T-helper 1 cell (primary cell): ENCODE measurements at places on chromosomes 3 and 15.

- no peak for DNase-seq
Observed at GRCh38 chr3:101548527-101549105, 13.1 kb upstream of the TRMT10C start.

DNA sequence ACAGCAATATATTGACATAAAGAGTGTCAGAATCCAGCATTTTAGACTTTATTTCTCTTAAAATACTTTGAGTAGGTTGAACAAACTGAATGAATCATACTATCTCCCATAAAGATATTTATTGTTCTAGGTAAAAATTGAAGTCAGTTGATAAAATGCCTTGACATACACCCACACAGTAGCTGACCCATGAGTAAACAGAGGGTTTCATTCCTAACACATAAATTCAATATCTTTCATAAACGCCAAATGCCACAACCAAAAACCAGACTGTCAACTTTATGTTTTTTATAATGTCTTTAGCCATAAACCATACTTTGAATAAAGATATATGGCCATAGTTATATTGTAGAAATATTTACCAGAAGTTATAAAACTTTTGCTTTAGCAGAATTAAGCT, 742.4 kb downstream of the NAALADL2 start:
- no peak for DNase-seq

DNA sequence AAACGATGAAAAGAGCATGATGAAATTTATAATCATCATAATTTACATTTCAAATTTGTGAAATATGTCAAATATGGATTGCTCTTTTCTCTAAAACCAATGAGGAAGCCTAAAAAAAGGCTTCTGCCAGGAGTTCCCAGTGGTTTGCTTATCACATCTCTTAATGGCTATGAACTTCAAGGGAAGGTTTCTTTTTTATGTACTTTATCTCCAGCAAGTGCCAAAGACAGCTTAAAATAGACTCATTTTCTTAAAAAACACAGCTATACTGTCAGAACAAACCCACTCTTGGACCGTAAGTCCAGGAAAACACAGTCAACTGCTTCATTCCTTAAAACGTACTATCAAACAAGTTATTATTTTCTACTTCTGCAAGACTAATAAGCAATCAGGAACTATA, 80.2 kb downstream of the DLG1 start:
- no peak for DNase-seq

DNA sequence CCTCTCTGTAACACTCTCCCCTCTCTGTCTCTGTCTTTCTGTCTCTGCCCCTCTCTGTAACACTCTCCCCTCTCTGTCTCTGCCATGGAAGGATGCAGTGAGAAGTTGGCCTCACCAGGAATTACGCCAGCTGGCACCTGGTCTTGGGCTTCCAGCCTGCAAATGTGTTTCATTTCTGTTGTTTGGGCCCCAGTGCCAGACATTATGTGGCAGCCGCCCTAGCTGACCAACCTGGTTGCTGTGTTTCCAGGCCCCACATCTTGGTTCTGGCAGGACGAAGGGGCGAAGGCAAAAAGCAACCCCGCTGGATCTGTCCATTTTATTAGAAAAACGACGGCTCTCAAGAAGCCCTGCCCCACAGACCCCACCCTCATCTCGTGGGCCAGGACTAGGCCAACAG, 5.2 kb upstream of the ZXDC start:
- DNase-seq: no peak

DNA sequence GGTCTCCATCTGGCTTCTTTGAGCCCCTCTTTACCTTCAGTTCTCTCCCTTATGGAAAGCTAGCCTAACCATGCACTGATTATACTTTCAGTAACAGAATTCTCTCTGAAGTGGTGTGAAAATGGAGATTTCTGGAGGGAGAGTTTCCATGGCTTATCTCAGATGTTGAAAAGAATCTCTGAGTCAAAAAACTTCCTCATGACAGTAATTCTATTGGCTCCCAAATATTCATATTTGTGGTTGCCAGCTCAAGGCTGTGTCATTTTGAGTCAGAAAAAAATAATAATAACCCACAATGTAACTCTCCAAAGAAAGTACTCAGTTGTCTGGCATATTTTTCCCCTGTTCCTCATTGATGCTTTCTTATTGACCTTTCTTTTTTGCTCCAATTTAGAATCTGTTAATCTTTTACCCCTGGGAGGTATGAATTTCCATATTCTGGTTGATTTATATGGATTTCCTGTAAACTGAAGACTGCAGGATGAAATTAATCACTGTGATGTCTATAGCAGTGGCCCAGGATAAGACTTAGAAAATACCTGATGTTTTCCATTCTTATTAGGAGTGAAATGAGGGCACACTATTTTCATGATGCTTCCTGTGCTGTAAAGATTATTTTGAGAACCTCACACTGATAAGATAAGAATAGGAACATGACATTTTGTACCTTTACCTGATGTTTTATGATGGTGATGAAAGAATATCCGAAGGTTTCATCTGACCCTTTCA, 149.5 kb upstream of the EPHA3 start:
- DNase-seq: no peak

GRCh38 chr15:29091666-29092065, 178.0 kb downstream of the NSMCE3 start:
- DNase-seq: no peak
